ENCODE measurements at places on chromosomes 13 and 19.

DNA sequence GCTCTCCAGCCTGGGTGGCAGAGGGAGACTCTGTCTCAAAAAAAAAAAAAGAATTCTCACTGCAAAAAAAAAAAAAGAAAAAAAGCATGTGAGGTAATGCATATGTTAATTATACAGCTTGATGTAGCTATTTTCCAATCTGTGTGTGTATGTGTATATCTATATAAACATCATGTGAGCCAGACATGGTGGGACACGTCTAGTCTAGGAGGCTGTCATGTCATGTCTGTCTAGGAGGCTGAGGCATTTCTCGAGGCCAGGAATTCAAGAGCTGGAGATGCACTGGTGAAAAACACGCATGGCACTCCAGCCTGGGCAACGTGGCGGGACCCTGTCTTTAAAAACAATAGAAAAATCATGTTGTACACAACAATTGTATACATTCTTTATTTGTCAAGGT, 6.9 kb upstream of the SBK3 start:
- DNase-seq, result no peak

DNA sequence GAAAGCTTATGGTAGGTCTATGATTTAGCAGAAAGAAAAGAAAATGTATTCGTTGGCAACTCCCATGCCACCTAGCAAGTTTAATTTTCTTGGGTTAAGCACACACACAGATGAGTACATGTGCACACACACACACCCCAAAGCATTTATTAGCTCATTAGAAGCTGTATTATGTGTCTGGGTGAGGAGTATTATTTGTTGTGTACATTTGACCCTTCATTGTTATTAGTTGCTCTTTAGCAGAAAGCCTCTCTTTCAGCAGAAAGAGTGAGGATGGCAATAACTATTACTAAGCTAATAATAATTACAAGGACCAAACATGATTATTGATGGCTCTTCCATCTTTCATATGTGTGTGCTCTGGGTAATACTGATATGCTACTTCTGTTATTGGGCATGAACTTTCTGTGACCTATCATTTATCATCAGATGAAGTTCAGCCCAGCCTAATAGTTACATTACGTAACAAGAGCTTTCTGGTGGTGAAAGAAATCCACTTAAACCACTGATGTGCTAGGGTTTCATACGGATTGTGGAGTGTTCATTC, 177.4 kb upstream of the OBI1 start:
- DNase-seq, result no peak

- no peak for DNase-seq
Observed at GRCh38 chr13:100115693-100116254, 26.9 kb downstream of the PCCA start.

GRCh38 chr19:49462492-49462891, 9.5 kb downstream of the ALDH16A1 start:
- no peak for DNase-seq

DNA sequence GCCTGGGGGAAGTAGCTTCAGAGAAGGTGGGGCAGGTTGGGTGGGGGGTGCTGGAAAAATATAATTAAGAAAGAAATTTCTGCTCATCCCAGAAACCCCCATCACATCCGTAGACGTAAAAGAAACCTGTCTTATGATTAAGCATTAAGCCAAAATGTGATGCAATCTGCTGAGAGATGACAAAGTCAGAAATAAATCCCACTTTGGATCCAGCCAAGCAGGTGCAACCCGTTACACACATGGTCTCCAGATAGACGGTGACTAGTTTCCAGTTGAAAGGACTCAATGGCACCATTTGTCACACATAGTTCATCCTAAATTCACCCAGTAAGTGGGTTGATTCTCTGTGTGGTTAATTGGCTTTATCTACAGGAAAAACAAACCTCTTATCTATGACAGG, 34.1 kb downstream of the PSG5 start:
- DNase-seq, result no peak

- DNase-seq, result no peak
Observed at GRCh38 chr13:35478271-35479037, 2.0 kb upstream of the MAB21L1 start.

- DNase-seq, result no peak
Observed at GRCh38 chr13:112849500-112849899, 119.5 kb upstream of the MCF2L start.

DNA sequence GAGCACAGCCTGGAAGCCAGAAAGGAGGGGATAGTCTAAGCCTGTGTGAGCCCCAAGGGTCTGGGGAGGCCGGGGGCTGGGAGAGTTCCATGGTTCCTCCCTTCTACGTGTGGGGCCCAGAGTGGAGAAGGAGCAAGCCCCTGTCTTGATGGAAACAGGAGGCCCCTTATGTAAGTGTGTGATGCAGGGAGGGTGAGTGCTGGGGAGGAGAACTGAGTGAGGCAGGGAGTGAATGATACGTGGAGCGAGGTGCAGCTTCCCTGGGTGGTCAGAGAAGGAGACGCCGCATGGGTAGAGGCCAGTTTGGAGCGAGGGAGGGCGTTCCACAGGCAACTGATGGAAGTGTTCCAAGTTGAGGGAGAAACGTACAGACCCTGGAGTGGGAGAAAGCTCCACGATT, 16.0 kb downstream of the MAG start:
- DNase-seq, result no peak

DNA sequence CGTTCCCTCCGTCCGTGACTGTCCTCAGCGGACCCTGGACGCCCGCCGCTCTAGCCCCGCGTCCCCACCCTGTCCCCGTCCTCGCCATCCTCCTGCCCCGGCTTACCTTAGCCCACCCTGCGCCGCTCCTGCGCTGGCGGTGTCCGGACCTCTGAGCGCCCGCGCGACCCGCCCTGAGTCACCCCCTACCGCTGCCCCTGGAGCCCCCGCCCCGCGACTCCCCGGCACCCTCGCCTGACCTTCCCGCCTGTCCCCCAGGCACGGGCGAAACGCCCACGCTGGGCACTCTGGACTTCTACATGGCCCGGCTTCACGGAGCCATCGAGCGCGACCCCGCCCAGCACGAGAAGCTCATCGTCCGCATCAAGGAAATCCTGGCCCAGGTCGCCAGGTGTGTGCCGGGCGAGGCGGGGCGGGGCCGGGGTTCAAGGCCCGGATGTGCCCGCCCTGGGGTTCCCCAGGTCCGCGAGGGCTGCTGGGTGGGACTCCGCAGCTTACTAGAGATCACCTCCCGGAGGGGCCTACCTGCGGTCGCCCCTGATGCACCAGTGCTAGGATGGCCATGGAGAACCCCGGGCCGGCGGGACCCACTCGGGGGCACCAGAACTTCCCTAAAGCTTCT, 5.1 kb downstream of the HMG20B start:
- no peak for DNase-seq

GRCh38 chr13:53921473-53921872, 892.9 kb downstream of the OLFM4 start:
- no peak for DNase-seq

GRCh38 chr13:33932769-33933406, 114.9 kb downstream of the RFC3 start:
- DNase-seq, result no peak

GRCh38 chr13:66329988-66330451, 900.1 kb downstream of the PCDH9 start:
- no peak for DNase-seq

- no peak for DNase-seq
Observed at GRCh38 chr19:961866-962620, 22.1 kb upstream of the WDR18 start.

- no peak for DNase-seq
Observed at GRCh38 chr19:33437393-33437820, 63.9 kb downstream of the CEBPG start.

DNA sequence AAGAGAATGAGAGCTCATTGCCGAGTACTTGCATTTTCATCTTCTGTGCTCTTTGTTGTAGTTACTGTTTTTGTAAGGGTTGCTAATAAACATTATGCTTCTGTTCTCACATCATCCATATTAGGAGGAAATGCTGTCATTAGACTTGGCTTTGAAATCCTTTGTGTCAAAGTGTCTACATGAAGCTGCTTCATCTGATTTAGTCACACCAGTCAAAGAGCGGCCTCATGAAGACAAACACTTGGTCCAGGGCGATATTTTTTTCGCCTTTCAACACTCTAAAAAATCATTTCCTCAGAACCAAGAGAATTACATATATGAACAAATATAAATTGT, 105.0 kb downstream of the SPRY2 start:
- DNase-seq, result peak; percentile 4

DNA sequence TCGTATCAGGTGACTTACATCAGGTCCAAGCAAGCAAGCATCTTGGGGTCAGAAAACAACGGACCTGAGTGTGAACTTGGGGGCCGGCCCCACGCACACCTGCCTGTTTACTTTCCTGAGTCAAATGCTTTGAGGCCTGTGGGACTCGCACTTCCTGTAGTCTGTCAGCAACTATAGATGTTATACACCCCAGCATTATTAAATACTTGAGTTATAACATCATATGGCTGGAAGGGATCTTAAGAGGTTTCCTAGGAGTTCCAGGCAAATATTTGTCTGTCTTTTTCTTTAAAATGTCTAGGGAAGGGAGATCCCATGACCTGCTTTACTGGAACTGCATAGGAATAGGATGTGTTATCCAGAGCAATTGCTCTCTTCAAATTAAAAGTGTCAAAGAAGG, 280.6 kb downstream of the SHISA2 start:
- DNase-seq, result no peak

DNA sequence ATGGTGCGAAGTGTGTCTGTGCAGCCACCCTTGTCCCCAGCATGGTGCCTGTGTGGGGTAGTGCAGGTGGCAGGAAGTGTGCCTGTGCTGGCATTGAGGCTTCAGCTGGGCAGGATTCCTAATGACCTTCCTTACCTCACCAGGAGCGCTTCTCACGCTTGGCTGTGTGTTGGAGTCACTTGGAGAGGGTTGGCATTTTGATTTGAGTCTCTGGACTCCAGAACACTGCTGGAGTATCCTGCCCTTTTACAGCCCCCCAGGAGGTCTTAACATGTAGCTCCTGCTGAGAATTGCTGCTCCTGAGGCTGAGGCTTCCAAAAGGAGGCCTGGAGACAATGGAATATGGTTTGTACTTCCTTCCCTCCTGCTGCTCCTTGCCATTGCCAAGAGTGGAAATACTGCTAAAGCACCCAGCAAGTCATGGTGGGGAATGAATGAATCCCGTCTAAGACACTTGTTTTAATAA, 87.1 kb downstream of the ARHGEF7 start:
- DNase-seq, result no peak

- no peak for DNase-seq
Observed at GRCh38 chr13:29892151-29892550, 41.7 kb upstream of the UBL3 start.

DNA sequence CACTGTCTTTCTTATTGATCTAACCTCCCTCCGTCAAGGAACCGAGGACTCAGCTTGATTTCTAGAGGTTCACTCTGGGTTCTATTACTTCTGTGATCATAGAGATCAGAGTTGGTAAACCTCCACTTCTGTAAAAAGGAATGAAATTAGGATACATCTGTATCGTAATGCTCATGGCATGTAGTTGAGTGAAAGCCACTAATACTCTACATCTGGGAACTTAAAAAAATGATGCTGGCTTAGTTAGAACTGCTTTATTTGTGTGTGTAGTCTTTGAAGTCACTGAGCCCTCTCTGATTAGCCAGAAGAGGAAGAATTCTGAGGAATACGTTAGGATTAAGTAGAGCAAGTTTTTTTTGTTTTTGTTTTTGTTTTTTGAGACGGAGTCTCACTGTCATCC, 140.8 kb downstream of the GGACT start:
- DNase-seq, result no peak

DNA sequence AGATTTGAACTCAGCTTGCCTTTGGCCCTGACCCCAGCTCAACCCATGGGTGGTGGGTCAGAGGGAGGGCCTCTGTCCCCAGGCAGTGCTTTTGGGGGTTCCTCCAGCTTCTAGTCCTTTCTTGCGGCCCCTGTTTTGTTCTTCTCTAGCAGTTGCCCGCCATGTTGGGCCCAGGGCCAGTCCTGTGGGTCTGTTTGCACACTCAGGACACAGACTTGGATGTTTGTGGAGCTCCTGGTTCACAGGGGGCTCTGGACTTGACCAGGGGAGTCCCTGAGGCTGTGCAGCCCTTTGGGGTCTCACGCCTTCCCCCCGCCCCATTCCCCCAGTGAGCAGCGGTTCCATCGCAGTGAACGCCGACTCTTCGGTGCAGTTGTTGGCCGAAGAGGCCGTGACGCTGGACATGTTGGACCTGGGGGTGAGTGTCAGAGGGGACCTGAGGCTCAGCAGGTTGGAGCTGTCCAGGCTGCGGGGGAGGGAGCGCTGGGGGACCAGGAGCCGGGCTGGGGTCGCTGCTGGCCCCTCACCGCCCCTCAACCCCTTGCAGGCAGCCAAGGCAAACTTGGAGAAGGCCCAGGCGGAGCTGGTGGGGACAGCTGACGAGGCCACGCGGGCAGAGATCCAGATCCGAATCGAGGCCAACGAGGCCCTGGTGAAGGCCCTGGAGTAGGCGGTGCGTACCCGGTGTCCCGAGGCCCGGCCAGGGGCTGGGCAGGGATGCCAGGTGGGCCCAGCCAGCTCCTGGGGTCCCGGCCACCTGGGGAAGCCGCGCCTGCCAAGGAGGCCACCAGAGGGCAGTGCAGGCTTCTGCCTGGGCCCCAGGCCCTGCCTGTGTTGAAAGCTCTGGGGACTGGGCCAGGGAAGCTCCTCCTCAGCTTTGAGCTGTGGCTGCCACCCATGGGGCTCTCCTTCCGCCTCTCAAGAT, 2.5 kb downstream of the ATP5F1D start:
- DNase-seq, result no peak

DNA sequence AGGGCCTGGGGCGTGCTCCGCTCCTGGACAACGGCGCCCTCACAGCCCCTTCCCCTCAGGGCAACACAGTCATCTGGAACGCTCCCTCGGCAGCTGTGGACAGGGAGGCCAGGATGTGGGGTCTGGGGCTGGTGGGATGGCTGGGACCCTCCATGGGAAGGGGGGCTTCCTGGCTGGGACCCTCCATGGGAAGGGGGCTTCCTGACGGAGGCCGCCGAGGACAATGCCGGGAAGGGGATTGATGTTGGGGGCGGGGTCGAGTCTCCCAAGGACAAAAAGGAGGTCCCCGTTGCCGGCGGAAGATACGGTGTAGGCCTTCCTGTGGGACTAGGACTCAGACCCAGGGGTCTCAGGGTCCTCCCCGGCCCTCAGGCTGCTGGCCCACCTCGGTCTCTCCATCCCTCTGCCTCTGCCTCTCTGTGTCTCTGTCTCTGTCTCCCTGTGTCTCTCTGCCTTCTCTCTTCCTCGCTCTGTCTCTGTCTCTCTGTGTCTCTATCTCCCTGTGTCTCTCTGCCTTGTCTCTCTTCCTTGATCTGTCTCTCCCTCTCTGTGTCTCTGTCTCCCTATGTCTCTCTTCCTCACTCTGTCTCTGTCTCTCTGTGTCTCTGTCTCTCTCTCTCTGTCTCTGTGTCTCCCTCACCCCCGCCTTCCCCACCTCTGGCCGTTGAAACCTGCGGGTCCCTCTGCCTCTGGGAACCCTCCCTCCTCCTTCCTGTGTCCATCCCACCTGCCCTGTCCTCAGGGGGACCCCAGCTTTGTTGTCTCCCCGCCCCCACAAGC, 2.7 kb upstream of the MADCAM1 start:
- no peak for DNase-seq

Data from right renal cortex interstitium (tissue), 3 donors.